GM19239 (cell line): ENCODE measurements at places on chromosomes 2 and 18.

GRCh38 chr2:10149635-10150034, 27.1 kb downstream of the RRM2 start:
- no peak for DNase-seq

DNA sequence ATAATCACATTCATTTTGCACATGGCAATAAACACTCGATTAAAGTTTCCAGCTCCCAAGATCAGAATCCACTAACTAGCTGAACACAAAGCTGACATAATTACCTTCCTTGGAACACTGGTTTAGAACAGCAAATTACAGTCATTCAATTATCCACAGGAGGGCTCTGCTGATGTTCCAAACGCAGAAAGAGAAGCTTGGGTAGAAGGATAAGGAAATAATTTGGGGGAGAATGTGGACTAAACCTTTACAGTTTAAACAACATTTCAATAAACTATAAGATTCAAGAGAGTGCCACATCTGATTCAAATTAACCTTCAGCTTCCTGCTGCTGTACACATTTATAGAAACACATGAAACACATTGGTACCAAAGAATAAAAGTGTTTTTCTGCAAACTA, 67.8 kb upstream of the ARL4C start:
- no peak for DNase-seq

- DNase-seq = no peak
Measured at GRCh38 chr2:51103205-51103604, 71.3 kb upstream of the NRXN1 start.

GRCh38 chr18:711310-711656, 1.1 kb downstream of the ENOSF1 start:
- DNase-seq = no peak
